ENCODE measurements at places on chromosomes 11 and 22.
A peak's percentile ranks its signal among the peaks of the same experiment; 100 is the strongest.

GRCh38 chr11:129267716-129268115 is 75.6 kb upstream of the ARHGAP32 start:
- DNase-seq: no peak

- DNase-seq: no peak
These were observed 101.7 kb upstream of the GRAMD1B start for GRCh38 chr11:123328281-123328867.

- DNase-seq: peak; percentile 37
These were observed 20.5 kb downstream of the UBE2L3 start for GRCh38 chr22:21587803-21588611.

DNA sequence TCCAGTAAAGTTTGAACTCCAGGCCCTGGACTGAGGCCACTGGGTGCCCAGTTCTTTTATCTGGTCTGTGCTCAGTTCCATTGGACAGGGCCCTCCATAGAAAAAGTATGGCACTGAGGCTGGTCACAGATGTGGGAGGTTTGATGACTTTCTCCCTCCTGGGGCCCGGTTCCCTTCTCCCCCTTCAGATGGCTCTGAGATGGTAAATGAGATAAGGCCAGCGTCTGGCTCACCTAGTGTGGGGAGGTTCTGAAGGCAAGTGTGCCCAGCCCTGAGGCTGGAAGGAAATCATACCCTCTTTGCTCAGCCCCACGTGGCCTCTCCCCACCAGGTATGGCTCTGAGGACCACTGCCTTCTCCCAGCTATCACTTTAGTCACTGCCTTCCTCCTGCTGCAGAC is 1.5 kb upstream of the CLDN5 start:
- DNase-seq: no peak

DNA sequence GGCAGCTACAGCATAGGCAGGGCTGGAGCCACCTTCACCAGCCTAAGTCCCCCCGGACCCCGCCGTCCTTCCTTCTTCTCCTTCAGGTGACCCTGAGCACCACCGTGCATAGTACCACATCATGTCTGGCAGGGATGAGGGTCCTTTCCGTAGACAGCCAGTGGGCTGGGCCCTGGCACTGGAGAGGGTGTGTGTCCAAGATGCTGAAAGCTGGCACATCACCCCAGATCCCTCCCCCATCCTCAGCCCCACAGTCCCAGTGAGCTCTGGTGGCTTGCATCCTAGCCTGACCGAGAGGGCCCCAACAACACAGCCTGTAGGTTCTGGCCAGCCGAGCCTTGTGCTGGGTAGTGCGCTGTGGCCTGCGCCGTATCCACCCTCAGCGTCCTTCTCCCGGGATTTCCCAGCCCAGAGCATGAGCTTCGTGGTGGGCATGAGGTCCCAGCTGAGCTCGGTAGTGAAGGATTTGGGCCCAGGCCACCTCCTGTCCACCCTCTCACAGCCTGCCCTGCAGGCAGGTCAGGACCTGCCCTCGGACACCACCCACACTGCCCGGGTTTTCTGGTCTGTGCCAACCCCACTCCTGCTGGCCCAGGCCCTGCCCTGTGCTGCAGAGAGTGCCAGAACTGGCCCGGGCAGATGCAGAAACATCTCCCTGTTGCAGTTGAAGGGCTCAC is 1124.3 kb downstream of the BRD1 start:
- DNase-seq: no peak

GRCh38 chr22:46108564-46109473 is 41.5 kb upstream of the PPARA start:
- DNase-seq: no peak

- DNase-seq: no peak
These were observed 7.9 kb upstream of the ETS1 start for GRCh38 chr11:128595221-128595620.

GRCh38 chr11:57406337-57406904 is 16.0 kb upstream of the PRG2 start:
- DNase-seq: peak; percentile 72

GRCh38 chr11:119300198-119300964 is 16.5 kb downstream of the MCAM start:
- DNase-seq: no peak

DNA sequence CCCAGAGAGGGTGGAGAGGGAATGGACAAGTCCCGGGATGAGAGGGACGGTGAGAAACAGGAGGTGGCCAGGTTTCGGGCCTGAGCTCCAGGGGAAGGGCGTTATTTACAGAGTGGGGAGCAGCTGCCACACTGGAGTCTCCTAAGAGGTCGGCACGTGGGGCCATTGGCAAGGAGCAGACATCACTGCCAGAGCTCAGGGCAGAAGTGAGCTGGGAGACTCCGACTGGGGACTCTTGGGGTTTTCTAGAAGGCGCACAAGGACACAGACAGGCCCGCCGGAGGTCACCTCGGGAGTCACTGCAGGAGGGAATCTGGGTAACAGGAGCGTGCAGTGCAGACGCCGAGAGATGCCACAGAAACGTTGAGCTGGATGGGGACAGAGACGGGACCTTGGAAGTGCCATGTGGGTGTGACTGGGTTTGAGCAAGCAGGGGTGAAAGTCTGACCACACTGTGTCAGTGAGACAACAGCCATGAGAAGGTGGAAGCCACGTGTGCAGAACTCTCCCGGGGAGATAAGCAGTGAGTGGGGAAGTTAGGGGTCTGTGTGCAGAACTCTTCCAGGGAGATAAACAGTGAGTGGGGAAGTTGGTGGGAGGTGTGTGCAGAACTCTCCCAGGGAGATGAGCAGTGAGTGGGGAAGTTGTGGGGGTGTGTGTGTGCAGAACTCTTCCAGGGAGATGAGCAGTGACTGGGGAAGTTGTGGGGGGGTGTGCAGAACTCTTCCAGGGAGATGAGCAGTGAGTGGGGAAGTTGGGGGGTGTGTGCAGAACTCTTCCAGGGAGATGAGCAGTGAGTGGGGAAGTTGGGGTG is 187.5 kb downstream of the SHANK2 start:
- no peak for DNase-seq

DNA sequence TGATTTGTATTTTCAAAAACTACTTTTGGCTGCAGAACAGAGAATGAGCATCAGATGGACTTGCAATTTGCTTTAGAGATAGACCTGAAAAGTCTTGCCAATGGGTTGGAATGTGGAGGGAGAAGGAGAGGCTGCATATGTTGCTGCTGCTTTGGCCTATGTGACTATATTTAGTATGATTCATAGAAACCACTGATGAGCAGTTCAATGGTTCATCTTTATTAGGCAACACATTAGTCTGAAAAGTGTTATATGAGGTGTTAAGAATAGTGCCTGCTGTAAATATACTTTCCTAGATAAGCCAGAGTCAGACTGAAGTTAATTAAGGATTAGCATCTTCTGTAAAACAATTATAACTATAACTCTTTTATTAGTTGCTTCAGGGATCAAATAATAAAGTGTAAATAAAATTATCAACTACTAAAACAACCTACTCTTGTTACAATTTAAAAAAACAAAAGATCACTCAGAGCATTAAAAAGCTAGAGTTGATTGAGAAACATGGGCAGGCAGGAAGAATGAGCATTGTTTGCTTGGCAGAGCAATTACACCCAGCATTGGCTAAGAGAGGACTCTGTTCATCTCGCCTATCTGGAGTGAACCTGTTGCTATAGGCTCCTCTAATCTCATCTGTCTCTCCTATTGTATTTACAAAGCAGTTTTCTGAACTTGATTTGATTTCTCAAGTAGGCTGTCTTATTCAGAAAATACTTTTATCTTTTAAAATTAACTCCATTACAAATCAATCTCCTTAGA is 36.3 kb downstream of the HORMAD2 start:
- DNase-seq: no peak

GRCh38 chr11:2732261-2732939 is 32.6 kb upstream of the KCNQ1OT1 start:
- no peak for DNase-seq

DNA sequence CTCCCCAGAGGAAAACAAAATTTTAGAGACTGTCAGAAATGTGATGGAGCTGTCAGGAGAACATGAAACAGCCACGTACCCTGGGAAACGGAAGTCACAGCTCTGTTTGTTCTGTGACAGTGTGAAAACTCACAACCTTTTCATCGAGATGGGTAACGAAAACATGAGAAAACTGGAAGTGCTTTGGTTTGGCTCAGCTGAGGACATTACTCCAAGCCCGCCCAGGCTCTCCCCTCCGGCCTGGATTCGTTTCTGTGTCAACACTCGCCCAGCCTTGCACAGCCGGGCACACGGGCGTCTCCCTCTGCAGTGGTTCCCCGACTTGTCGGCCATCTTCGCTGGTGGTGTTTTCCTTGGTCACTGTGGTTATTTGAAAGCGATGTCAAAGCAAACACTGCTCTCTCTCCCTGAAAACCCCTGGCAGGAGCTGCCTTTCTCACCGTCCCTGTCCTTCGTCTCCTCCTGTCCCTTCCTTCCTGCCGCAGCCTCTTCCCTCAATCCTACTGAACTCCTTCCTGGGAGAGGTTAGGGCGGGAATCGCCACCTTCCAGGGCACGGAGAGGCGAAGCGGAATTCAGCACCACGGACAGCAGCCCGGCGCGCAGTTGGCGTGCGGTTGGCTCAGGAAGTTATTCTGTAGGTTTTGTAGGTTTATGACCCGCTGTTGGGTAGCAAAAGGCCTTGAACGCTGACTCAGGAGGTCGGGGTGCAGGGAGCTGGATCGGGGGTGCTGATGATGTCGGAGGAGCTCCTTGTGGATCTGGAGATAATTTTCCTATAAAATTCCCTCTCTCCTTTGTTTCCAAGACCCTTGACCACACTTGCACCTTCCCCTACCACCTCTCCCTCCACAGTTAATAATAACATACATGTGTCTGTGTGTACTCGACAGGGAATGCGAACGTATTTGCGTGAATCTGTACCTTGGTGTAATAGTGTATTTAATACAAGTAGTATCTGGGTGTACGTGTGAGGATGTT is 13.1 kb upstream of the RPS19BP1 start:
- DNase-seq: peak; percentile 64

DNA sequence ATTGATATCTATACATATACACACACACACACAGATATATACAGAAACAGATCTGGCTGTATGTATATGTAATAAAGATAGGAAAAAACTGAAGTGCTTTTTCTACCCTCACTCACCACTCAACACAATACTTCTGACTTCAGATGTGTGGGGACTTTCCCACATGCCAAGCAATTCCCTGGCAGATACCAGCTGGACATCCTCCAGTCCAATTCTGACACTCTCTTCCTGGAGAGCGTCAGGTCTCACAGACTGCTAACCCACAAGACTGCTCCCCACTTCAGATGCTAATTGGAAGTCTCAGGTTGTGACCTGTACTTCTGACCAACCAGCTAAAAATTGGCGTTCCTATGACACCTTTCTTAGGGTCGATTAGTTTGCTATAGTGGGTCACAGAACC is 140.6 kb downstream of the ATG16L2 start:
- DNase-seq: no peak

DNA sequence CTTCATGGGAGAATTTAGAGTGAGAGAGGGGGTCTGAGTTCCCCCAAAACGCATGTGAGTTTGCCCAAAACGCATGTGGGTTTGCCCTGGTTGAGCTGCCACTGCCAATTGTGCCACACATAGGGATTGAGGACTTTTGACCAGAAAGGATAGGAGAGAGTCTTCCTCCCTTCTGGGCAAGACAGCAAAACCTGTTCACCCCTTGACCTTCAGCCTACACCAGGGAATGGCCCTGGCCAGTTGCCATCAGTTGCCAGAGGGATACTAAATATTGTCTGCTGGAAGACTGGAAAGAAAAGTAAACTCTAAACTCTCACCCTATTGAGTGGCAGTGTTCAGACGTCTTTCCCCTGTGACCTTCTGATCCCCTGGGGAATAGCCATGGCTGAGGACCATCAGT is 363.8 kb downstream of the DLG2 start:
- DNase-seq: no peak

GRCh38 chr11:118012083-118012669 is 26.0 kb downstream of the IL10RA start:
- DNase-seq: peak; percentile 63

DNA sequence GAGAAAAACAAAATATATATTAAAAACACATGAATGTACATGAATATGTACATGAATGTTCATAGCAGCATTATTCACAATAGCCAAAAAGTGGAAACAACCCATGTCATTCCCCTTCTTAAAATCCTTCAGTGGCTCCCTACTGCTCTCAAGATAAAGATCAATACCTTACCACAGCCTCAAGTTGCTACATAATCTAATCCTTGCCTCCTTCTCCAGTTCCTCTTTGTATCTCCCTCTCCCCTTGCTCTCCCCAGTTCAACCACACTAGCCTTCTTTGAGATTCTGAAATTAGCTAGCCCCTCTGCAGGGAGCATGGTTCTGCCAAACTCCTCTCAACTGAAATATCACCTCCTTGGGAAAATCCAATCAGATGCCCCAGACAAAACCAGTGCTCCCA is 28.1 kb downstream of the MTMR2 start:
- no peak for DNase-seq

- no peak for DNase-seq
These were observed 29.8 kb downstream of the ANKK1 start for GRCh38 chr11:113417428-113417827.

GRCh38 chr11:107014871-107015270 is 3.4 kb downstream of the GUCY1A2 start:
- DNase-seq: no peak

DNA sequence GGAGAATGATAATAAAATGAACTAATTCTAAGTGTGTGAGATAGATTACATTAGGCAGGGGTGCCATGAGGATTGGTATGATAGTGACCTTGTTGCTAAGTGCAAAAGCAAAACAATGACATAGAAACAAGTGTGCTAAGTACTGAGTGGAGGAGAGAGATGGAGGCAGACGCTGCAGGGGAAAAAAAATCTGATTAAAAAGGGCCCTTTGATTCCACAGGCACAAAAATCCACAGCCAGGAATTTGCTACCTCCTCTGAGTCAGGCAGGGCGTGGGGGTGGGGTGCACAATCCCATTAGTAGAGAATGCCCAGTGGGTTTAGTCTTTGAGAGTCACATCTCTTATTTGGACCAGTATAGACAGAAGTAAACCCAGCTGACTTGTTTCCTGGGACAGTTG is at the start of gene CNTF:
Gene CNTF, plus strand, starts transcription at position 322 of the 400 bp plus-strand sequence. CDS start 88 bp downstream, outside the sequence.
- no peak for DNase-seq

DNA sequence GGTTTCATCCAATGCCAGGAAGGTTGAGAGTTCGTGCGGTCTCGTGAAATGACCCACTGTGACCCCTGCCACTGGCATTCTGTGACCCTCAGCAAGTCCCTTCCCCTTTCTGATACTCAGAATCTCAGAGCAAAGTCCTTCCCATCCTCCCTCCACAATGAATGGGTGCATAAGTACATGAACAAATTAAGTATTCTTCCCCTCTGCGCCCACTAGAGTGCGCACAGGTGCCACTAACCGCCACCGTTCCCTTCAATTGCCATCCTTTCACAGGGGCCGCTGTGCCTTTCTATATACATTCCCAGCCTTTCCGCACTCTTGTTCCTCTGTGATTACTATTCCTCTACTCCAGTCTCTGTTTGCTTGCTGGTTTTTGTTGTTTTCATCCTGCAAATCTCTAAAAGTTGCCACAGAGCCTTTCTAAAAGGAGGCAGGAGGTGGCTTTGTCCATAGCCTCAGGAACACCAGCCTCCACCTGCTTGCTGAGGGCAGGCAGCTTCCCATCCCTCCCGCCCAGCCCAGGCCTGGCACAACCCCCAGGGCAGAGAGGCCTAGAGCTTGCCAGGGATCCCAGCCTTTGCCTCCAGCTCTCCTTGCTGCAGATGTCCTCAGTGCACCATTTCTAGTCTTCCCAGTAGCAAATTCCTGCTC is 6.7 kb upstream of the AP1B1 start:
- peak; percentile 77 for DNase-seq
